ENCODE measurements at places on chromosomes 5 and 9. TPM values are rescaled to one million over a fixed set of nuclear protein-coding genes. Genes with fewer than 3 reads are reported as not detected.

ADAMTS2 gene
- 3.2 TPM for total RNA-seq

- H3K4me1 ChIP-seq = peaks cover 44% of the 10 kb centered on the region
- no peak overlapping the region for H3K27ac ChIP-seq
- H3K36me3 ChIP-seq = peaks cover 12% of the 10 kb centered on the region
- H3K4me3 ChIP-seq = no peak overlapping the region
- H3K27me3 ChIP-seq = no peaks in the 10 kb centered on the region
- no peak for DNase-seq
These were observed 87.1 kb downstream of the SETX start for GRCh38 chr9:132267660-132268059.

GRCh38 chr5:167312225-167312624, 979.2 kb upstream of the WWC1 start:
- no peaks in the 10 kb centered on the region for H3K36me3 ChIP-seq
- no peaks in the 10 kb centered on the region for H3K27me3 ChIP-seq
- DNase-seq = no peak

GRCh38 chr5:8270246-8270645, 401.3 kb downstream of the MTRR start:
- no peak for DNase-seq
- H3K36me3 ChIP-seq = no peaks in the 10 kb centered on the region
- no peak overlapping the region for H3K27ac ChIP-seq
- no peak overlapping the region for H3K4me3 ChIP-seq
- no peaks in the 10 kb centered on the region for H3K27me3 ChIP-seq

GRCh38 chr9:99143655-99144054, 38.7 kb downstream of the TGFBR1 start:
- H3K4me1 ChIP-seq = peaks cover 30% of the 10 kb centered on the region
- peaks cover 2% of the 10 kb centered on the region for H3K36me3 ChIP-seq
- H3K27me3 ChIP-seq = no peaks in the 10 kb centered on the region
- no peak overlapping the region for H3K4me3 ChIP-seq
- DNase-seq = no peak

All from heart right ventricle (tissue), 16 donors.